ENCODE measurements at places on chromosomes 2 and 18.
A peak's percentile ranks its signal among the peaks of the same experiment; 100 is the strongest.

DNA sequence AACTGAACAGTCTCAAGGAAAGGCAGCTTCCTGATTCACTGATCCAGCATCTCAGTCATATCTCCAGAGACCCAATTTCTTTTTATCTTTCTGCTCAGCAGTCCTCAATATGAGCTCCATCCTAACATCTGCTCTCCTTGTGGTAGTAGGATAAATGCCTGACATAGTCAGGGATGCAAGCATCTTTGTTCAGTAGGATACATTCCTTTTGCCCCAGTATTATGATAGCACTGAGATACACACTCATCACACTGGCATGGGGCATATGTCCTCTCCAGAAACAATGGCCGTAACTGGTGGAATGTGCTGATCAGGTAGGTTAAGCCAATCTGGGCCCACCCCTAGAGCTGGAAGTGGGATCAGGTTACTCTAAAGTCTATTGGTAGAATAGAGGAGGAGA lies 207.2 kb downstream of the ETAA1 start:
- no peak for DNase-seq

- no peak for DNase-seq
Measured at GRCh38 chr2:28263690-28264089, 129.0 kb upstream of the FOSL2 start.

GRCh38 chr2:10329880-10330699 lies 27.4 kb downstream of the HPCAL1 start:
- no peak for DNase-seq

DNA sequence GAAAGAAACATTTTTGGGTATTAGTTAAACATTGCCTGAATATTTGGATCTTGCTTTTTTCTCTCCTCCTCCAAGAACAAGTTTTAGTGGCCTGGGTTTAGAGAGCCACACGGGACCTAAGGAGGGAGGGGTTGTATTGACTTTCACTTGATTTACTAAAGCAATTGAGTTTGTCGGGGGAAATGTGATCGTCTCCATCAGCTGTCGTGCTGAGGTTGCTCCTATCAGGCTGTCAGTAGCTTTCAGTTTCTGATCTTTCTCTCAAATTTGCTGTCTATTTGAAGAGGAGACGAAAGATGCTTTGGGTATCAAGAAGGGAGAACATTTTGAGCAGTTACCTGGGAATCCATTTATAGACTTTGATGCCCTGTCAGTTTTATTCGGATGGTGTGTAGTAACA lies 106.0 kb downstream of the SETBP1 start:
- peak; percentile 20 for DNase-seq

DNA sequence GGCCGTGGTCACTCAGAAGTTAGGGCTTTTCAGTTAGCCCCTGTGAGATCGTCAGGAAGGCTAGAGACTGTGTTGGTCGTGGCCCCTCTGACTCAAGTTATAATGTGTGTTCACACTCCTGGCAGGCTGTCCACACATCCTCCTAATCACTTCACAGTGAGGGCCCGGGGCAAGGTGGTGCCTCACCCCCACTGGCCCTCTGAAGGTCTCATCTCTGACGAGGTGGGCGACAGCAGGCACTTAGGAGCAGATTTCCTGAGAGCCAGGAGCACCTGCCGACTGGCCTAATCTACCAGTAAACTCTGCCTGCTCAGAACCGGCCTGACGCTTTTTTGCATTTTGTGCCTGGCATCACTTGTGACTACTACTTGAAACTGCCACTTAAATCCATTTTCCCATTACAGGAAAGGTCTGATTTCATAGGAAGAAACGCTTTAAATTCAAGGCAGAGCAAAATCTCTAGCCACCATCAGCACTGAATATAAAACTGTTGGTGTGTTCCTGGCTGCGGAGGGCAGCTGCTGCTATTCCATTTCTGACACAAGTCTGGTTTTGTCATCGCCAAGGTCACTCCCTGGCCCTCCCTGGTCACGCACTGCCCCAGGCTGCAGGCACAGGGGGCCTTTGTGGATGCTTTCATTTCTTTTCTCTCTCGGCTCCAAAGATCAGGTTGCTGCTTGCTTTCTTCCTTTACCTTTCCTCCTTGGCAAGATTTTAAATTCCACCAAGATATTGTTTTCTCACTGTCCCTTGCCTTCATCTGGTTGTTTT lies 48.0 kb downstream of the RAB12 start:
- peak; percentile 24 for DNase-seq

DNA sequence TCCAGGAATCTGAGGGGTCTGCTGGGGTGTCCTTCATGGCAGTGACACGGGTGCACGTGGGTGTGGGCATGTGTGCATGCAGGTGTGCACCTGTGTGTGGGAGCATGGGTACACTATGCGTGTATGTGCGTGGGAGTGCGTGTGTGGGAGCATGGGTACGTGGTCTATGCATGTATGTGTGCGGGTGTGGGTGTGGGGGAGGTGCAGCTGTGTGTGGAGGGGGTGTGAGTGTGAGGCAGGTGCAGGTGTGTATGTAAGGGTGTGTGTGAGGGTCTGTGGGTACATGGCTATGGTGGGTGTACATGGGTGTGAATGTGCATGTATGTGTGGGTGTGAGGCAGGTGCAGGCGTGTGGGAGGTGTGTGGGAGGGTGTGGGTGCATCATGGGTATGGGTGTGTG lies 36.3 kb downstream of the EIPR1 start:
- no peak for DNase-seq

DNA sequence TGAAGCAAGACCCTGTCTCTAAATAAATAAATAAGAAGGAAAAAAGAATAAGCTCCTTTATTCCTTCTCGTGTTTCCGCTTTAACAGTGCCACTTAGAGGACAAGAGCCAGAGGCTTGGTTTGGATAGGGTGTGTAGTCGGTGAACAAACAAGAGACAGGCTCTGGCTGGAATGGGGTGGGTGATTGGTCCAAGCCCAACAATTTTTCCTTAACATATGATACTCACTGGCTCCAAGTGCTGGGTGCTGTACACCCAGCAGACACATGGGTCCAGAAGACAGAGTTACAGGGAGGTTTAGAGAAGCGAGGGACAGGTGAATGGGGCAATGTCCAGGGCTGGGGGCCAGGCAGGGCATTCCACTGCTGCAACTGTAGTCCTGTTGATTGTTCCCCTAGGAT lies 77.8 kb downstream of the NCAPH start:
- no peak for DNase-seq

- no peak for DNase-seq
Measured at GRCh38 chr2:186757009-186757408, 63.1 kb downstream of the FAM171B start.

DNA sequence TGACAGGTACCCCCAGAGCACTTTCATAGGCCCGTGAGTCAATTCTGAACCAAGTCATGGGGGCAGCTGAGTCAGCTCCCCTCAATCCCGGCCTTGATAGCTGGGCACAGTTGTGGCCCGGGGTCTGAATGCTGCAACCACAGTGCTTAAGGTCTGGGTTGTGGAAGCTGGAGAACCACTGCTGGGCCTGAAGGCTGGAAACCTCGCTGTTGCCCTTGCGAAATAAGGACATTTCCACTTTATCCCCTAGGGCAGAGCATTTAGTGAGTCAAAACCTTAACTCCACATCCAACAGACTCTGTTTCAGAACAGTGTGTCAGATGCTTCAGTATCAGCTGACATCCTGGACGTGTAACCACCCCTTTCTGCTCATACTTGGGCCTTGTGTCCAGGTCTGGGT lies 58.6 kb downstream of the SP110 start:
- DNase-seq = no peak

- no peak for DNase-seq
Measured at GRCh38 chr2:175463589-175464310, 282.2 kb upstream of the ATP5MC3 start.

DNA sequence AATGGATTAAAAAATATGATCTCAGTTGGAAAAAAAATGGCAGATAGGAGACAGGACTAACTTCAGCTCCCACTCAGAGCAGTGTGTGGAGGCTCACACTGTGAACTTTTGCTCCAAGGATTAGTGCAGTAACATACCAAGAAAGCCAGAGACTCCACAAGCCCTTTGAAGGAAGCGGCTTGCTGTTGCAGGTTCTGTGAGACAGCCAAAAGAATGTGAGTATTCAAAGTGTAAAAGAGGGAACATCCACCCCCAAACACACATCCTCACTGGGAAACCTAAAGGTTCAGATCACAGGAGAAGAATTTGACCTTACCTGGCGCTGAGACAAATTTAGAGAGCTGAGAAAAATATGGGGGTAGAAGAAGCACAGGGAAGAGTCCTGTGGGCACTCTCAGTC lies 77.5 kb downstream of the FAM171B start:
- no peak for DNase-seq

DNA sequence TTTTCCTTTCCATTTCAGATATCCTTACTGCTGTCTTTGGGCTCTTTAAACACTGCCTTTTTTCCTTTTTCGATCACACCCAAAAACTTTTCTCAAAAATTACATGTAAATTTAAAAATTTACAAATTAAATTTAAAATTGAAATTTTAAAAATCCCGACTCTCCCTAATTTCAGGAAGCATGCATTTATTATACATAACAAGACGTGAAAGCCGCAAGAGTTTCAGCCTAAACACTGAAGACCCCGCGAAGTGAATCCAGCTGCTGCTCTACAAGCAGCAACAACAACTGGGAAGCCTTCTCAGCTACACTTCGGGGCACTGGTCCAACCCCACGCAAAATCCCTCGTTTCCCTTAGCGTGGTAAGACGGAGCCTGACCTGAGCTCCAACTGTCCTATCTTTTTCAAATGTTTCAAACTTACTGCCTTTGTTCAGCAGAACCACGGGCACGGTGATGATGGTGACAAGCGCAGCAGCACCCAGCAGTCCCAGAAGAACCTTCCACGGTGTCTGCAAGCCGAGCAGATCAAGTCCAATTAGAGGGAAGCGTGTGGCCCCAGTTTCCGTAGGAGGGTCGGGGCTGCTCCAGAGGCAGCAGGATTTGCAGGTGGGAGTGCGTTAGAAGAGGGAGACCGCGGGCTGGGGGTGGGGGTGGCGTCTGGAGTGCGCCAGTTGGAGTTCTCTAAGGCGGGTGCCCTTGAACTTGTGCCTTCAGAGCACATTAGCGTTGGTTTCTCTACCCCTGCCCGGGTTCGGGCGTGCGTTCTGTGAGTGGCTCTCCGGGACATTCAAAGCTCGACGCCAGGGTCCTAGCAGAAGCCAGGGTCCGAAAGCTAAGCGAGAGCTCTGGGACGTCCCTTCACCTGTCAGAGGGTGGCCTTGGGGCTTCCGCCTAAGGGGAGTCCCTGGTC lies 783 bp downstream of the DPP4 start:
- DNase-seq = no peak

DNA sequence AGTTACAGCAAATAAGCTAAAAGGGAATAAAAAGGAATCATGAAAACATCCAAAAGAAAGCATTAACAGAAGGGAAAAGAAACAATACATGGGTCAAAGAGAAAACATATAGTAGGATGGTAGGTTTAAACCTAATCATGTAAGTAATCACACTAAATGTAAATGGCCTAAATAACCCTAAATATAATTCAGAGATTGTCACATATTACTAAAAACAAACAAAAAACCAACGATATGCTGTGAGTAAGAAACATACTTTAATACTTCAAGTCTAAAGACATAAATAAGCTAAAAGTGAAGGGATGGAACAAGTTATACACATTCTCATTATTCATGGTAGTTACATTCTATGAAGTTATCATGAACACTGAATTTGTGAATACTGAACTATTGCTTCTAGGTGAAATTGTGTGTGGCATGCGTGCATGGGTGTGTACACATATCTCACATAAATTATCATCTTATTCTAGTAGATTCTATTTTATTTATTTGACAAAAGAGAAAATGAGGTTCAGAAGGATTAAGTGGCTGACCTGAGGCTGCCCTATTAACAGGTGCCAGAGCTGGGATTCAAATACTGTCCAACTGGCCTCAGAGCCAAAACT lies 170.9 kb downstream of the SEPTIN10 start:
- no peak for DNase-seq

GRCh38 chr2:64262071-64262470 lies 117.9 kb upstream of the PELI1 start:
- no peak for DNase-seq

GRCh38 chr18:36850527-36851201 lies 21.7 kb downstream of the KIAA1328 start:
- DNase-seq = no peak

- DNase-seq = no peak
Measured at GRCh38 chr2:20012282-20013125, at the start of gene MATN3. MATN3 (minus strand) TSS chr2:20012668; CDS start chr2:20012631, 37 bp downstream.

DNA sequence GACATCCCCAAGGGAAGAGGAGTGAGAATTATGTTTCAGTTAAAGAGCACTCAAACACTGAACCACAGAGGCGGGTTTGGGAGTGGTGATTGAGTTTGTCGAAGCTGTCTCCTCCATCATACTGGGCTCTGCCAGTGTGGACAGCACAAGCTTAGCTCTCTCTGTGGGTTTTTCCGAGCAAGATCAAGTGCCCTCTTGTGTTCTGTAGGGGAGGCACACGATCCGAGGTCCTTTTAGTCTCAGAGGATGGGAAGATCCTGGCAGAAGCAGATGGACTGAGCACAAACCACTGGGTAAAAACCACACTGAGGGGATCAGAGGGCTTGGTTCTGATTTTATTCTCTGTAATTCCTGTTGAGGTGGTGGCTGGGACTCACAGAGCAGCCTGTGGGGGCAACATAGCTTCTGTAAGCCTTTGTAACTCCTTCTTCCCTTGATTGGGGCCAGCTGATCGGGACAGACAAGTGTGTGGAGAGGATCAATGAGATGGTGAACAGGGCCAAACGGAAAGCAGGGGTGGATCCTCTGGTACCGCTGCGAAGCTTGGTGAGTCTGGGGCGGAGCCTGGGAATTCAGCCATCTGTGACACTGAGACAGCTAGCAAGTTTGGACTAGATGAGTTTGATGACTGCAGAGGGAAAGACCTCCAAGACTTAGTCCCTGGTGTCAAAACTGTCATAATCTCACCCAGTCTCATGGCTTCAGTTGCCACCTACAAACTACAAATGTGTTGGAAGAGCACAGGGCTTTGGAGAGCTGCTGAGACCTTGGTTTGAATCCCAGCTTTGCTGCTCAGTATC lies 2.0 kb downstream of the NAGK start:
- peak; percentile 32 for DNase-seq

DNA sequence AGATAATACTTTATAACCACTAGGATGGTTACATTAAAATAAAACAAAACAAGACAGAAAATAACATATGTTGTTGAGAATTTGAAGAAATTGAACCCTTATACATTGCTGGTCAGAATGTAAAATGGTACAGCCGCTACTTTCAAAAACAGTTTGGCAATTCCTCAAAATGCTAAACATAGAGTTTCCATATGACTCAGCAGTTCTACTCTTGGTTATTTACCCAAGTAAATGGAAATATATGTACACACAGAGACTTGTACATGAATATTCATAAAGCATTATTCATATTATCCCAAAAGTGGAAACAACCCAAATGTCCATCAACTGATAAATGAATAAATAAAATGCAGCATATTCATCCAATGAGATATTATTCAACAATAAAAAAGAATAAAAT lies 92.5 kb upstream of the LRATD1 start:
- DNase-seq = no peak

DNA sequence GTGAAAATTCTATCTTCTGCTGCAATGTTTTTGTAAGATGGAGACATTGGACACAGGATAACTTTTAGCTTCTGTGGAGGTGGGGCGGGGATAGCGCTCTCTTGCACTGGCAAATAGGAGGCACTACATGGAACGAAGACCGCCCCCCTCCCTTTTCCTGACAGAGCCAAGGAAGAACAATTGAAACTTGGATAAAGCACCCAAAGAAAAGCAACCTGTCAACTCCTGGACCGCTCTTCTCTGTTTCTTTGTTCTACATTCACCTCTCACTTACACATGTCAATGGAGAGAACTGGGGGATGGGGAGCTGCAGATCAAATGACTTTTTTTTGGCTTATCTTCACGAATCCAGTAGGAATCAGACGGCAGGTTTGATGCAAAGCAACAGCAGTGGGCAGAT lies 126.3 kb upstream of the CHAC2 start:
- no peak for DNase-seq

- DNase-seq = peak; percentile 15
Measured at GRCh38 chr2:44543773-44544725, 182.3 kb downstream of the CAMKMT start.

GRCh38 chr18:25724121-25724520 lies 366.3 kb downstream of the SS18 start:
- no peak for DNase-seq

All from SK-N-DZ (cell line).